ENCODE measurements at places on chromosomes 11 and 22.

GRCh38 chr11:66852466-66853241 lies 4.2 kb upstream of the LRFN4 start:
- DNase-seq, result no peak

- DNase-seq, result no peak
Measured at GRCh38 chr22:34303656-34304055, 383.4 kb upstream of the LARGE1 start.

DNA sequence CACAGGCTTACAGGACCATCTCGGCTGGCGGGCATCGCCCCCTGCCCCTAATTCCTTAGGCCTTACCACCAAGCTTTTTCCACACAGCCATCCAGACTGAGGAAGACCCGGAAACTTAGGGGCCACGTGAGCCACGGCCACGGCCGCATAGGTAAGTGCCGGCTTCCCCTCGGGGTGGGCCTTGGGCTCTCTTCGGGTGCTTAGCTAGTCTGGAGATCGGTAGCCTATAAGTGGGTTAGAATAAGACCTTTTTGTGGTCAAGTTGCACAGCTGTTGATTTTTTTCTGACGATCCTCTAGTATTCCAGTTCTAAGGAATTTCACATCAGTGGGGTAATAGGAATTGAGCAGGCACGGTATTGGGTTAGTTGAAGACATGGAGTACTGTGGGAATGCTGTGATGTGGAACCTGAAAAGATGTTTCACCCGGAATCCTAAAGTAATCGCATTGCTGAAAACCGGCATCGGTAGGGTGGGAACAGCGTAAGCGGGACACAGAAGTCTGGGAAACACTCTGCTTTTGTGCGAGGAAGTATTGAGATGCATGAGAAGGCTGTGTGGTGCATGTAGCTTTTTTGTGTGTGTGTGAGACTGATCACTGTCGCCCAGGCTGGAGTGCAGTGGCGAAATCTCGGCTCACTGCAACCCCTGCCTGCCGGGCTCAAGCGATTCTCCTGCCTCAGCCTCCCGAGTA lies 669 bp downstream of the RPL27A start:
- DNase-seq, result peak; percentile 28

- no peak for DNase-seq
Measured at GRCh38 chr11:33375236-33375635, 118.1 kb downstream of the HIPK3 start.

DNA sequence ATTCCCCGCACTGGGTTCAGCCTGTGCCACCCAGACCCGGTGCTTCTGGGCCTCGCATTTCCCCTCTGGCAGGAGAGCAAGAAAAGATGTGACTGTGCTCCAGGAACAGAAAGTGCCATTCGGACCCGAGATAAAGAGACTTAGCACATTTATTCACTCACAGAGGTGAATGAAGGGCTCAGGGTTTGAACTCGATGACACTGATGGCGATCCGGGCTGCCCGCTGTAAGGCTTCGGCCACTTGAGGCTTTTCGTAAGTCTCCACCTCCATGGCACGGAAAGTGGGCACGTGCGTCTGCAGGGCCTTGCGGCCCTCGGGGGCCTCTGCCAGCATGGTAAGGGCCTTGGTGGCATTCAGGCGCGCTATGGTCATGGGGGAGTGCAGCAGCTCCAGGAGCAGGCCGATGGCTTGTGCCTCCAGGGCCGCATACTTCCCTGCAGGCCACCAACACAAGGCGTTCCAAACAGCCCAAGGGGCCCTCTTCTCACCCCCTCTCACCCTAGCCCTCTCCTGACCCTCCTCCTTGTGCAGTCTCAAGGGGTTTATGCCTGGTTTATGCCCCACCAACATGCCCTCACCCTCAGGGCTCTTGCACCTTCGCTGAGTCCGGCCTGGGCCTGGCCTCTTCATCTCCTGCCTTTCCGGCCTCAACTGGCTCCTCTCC lies 10.9 kb upstream of the GNAZ start:
- no peak for DNase-seq

DNA sequence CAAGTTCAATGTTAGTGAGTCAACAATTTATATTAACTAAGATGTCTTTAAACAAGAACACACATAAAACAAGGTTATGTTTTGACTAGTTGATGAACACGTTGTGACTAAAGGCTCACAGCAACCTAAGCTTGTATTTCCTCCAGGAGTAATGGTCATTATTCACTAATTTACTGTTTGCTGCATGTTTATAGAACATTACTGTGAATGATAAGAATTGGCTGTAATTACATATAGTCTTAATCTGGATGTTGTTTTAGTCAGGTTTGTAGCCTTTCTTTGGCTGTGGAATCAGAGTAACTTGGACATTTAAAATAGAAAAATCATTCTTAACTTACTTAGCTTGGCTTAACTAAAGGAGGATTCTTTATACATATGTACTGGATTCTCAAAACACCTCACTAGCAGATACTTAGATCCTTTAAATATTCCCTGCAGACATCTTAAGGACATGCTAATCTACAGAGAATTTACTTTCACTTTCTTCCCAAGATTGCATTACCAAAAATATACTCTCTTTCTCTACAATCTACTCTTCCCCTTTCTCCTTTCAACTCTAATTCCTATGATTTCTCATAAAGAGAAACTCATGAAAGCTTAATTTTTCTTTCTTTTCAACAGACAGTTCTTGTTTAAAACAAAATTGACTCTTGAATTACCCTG lies 319.7 kb upstream of the CTSC start:
- DNase-seq, result no peak

GRCh38 chr11:101226617-101227016 lies 97.0 kb upstream of the PGR start:
- DNase-seq, result no peak

DNA sequence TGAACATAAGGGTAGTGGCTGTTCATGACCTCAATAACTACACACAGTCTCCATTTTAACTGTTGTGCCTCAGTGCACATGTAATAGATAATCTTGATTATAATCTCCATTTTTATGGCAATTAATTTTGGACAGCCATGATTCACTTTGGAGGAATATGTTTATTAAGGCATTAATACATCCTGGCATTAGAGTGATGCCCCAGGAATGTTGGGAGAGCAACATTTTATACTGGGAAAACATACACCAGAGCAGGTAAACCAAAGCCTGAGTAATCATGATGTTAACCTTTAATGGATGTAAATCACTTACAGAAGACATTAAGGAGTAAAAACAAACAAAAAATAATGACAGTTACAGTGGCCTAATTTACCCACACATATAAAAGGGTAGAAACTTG lies 886.3 kb upstream of the RAG2 start:
- DNase-seq, result no peak

DNA sequence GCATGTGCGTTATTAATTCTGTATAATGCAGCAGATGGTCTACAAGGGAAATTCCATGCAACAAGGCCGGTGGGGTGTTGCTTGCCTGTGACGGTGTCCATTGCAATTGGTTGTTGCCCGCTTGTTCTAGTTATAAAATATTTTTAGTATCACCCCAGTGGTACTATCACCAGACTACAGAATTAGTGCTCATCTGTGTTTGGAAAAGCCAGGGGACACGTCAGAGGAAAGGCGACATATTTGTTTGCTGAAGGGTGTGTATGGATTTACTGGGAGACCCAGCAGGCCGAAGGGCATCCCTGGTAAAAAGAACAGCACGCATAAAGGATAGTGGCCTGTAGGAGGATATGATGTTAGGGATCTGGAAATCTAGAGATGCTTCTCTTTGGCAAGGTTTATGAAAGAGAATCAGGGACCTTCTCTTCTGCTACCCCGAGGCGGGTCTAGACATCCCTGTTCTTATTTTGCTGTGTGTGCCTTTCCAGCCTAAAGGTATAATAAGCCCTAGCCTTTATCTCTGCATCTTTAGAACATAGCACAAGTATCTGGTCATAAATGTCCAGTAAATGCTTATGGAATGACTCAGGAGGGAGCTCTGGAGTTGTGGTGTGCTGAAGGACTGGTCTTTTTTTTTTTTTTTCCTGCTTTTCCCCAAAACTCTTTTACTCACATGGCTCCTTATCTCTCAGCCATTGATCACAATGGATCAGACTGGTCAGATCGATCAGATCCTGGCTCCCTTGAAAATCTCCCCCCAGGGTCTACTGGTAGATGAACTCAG lies 90.9 kb downstream of the LDLRAD3 start:
- DNase-seq, result no peak
